NCI-H187 treated with DMSO at 0.1 percent for 48 hours (cell line): ENCODE measurements at places on chromosomes 12 and 14.
A peak's percentile ranks its signal among the peaks of the same experiment; 100 is the strongest.

- no peak for DNase-seq
Measured at GRCh38 chr12:60263161-60263560, 667.3 kb downstream of the SLC16A7 start.

- no peak for DNase-seq
Measured at GRCh38 chr14:68947802-68948201, 31.3 kb downstream of the ACTN1 start.

GRCh38 chr14:106436310-106436905 lies 910.0 kb downstream of the TMEM121 start:
- DNase-seq = peak; percentile 58

- no peak for DNase-seq
Measured at GRCh38 chr12:5206401-5207175, 162.9 kb downstream of the KCNA5 start.

GRCh38 chr12:27133022-27133590 lies 50.7 kb upstream of the C12orf71 start:
- no peak for DNase-seq

- no peak for DNase-seq
Measured at GRCh38 chr12:117437516-117438255, 76.3 kb upstream of the NOS1 start.

GRCh38 chr14:79568594-79568993 lies 642.7 kb downstream of the DIO2 start:
- DNase-seq = no peak

DNA sequence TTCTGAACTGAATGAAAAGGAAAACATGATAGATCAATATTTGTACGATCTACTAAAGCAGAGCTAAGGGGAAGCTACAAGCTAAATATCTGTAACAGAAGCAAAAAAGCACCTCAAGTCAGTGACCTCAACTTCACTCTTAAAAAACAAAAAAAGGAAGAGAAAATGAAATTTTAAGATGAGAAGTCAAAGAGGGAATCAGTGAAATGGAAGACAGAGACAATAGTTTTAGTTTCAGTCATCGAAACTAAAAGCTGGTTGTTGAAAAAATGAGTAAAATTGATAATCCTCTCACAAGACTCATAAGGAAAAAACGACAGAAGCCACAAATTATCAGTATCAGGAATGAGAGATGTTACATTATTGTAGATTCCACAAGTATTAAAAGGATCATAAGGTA lies 11.9 kb upstream of the SLC2A13 start:
- DNase-seq = no peak
